ENCODE measurements at places on chromosomes 1 and 21.

- DNase-seq, result no peak
Measured at GRCh38 chr1:16371725-16372124, 4.7 kb downstream of the SZRD1 start.

GRCh38 chr1:1211541-1212441 lies 2.2 kb downstream of the TNFRSF4 start:
- DNase-seq, result no peak

DNA sequence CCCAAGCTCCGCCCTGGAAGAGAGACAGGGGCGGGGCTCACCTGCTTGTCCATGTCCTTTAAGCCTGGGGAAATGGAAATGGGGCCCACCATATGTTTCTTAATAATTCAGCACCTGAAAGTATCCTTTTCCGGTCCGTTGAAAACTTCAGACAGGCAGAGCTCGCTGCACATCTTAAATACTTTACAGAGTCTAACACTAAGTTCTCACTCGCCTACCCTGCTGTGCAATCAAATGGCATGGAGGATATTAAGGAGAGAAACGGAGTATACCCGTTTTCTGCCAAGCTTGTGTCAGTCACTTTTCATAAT lies 467 bp upstream of the CC2D1B start:
- DNase-seq, result no peak

- no peak for DNase-seq
Measured at GRCh38 chr1:4213366-4213973, 313.4 kb upstream of the C1orf174 start.

DNA sequence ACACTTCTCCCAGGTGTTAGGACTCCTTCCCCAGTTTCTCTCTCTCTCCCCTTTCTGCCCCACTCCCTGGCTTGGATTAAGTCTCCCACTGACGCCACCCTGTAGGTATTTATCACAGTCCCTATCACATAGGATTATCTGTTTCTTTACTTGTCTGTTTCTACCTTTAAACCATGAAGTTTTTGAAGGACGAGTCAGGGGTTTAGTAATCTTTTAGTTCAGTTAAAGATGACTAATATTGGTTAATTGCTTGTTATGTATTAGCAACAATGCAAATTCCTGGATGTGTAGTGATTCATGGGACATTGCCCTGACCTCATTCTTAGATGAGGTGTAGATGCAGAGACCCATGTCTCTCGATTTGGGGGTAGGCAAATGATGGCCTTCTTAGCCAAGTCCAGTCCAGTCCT lies 6.4 kb downstream of the LAMC1 start:
- DNase-seq, result no peak

DNA sequence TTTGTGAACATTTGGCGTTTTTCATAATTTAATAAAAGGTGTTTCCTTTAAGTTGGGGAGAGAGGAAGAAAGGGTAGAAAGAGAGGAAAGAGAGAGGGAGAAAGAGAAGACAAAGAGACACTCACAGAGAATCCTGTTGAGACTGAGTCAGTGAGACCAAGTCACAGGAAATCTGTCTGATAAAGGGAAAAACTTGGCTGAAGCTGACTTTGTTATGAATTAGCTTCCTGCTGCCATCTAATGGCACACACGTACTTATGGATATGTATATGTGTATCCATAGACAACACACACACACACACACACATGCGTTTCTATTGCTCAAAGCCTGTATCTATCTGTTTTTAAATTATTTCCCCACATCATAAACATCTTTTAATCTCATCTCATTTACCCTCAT lies 42.5 kb upstream of the DISC1 start:
- no peak for DNase-seq

- no peak for DNase-seq
Measured at GRCh38 chr1:34846265-34846664, 13.3 kb downstream of the SMIM12 start.

DNA sequence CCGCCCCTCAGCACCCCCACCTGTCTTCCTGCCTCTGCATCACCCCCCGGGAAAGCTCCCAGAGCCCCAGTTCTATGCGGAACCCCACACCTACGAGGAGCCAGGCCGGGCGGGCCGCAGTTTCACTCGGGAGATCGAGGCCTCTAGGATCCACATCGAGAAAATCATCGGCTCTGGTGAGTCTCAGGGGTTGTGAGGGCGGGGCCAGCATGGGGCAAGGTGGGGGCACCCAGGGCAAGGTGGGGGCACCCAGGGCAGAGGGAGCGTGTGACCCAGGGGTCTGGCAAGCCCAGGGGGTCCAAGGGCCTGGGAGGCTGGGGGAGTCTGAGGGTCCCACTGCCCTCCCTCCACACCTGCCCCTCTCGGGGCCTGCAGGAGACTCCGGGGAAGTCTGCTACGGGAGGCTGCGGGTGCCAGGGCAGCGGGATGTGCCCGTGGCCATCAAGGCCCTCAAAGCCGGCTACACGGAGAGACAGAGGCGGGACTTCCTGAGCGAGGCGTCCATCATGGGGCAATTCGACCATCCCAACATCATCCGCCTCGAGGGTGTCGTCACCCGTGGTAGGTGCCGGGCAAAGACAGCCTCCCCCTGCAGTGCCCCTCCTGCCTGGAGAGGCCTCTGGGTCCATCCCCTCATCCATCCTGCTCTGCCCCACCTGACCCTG lies 34.1 kb downstream of the EPHA8 start:
- no peak for DNase-seq
